ENCODE measurements at places on chromosomes 2 and 18.

GRCh38 chr2:23036629-23037028, 348.4 kb upstream of the KLHL29 start:
- no peak for DNase-seq

- no peak for DNase-seq
Observed at GRCh38 chr2:79716266-79716665, 203.4 kb downstream of the CTNNA2 start.

GRCh38 chr2:19881908-19882265, 19.9 kb downstream of the TTC32 start:
- DNase-seq, result no peak

GRCh38 chr2:96408616-96409015, 73.0 kb downstream of the NCAPH start:
- DNase-seq, result peak; percentile 79

DNA sequence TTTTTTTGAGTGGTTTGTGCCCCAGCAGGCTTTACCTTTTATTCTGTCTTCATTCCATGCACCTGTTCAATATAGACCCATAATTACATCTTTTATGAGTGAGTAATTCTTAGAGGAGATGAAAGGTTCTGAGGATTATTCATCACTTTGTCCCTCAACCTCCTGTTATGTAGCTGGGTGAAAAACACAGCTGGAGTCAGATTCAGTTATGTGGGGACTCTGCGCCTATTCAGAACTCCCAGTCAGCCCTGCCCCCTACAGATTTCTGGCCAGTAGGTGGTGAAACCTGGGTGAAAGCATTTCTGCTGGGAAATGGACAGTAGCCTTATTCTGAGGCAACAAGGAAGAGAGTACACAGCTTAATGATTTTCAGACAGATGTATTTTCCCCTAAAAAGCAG, 107.8 kb downstream of the MGAT5 start:
- no peak for DNase-seq

DNA sequence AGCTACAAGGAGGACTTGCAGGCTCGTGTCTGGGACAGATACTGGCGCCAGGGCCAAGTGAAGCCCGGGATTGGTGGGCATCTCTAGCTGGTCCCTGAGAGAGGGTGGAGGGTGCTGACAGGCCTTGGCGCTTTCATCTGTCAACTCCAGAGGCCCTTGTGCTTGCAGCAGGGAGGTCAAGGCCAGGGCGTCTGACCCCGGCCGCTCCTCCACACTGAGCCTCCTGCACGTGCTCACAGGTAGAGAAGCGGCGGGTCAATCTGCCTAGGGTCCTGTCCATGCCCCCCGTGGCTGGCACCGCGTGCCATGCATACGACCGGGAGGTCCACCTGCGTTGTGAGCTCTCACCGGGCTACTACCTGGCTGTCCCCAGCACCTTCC, 9.5 kb downstream of the CAPN10 start:
- DNase-seq, result no peak

GRCh38 chr2:121400201-121400600, 115.2 kb upstream of the TFCP2L1 start:
- DNase-seq, result peak; percentile 18

- DNase-seq, result no peak
Observed at GRCh38 chr2:205464681-205465080, 217.6 kb upstream of the NRP2 start.

DNA sequence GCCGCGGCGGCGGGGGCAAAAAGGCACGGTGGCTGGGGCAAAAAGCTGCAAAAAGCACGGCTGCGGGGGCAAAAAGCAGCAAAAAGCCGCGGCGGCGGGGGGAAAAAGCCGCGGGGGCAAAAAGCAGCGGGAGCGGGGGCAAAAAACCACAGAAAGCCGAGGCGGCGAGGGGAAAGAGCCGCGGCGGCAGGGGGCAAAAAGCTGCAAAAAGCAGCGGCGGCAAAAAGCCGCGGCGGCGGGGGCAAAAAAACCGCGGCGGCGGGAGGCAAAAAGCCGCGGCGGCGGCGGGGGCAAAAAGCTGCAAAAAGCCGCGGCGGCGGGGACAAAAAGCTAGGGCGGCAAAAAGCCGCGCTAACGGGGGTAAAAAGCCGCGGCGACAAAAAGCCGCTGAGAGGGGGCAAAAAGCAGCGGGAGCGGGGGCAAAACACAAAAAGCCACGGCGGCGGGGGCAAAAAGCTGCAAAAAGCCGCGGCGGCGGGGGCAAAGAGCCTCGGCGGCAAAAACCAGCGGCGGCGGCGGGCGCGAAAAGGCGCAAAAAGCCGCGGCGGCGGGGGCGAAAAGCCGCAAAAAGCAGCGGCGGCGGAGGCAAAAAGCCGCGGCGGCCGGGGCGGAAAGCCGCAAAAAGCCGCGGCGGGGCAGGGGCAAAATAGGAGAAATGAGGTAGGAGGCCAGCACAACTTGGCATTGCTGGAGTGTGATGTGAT, 123.4 kb downstream of the ANKRD30BL start:
- DNase-seq, result no peak

DNA sequence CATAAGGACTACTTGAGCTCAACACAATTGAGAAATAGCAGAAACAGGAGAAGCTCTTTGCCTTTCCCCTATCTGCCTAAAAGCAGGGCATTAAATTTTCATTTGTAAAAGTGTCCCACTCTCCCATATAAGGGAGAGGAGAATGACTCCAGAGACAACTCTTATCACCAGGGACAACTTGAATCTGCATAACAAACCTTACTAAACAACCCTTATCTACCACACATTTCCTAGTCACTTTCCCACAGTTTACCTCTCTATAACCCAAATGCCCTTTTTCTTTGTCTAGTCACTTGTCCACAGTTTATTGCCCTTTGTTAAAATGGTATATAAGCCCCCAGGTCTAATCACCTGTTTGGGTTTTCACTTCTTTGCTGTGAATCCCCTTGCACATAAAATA, 37.5 kb upstream of the PPM1B start:
- DNase-seq, result no peak

GRCh38 chr18:79169958-79170555, 100.9 kb downstream of the ATP9B start:
- DNase-seq, result peak; percentile 17

DNA sequence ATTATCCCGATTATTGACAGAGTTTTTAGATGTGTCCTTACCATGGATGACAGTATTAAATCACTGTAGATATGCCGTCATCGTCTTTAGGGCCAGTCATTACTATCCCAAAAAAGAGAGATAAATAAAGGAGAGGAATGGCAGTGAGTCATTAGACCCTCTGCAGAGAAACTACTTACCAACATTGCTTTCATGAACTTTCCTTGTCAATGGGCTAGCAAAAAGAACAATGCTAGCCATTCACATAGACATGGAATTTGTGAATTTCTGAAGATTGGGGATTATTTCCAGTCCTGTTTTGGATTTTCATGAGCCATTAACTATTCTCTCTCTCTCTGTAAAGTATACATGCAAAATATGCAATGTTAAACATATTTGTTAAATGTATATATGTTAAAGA, 319.4 kb upstream of the FANCL start:
- DNase-seq, result peak; percentile 23

DNA sequence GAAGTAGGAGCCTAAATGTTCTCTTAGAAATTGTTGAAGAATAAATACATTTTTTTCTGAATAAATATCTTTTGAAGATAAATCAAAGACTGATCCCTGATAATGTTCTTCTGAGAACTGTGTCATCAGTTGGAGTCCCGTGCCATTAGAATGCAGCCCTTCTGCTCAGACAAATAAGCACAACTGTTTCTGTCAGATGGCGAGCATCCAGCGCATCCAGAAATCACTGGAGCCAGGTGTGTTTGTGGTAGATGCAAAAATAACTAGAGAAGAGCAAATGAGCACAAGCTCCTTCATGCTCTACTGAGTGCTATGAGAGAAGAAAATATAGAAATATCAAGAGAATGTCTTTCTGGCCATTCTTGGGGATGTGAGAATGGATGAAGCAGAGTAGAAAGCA, 573.7 kb downstream of the THSD7B start:
- DNase-seq, result no peak

- DNase-seq, result no peak
Observed at GRCh38 chr2:133458280-133458679, 110.0 kb downstream of the NCKAP5 start.

DNA sequence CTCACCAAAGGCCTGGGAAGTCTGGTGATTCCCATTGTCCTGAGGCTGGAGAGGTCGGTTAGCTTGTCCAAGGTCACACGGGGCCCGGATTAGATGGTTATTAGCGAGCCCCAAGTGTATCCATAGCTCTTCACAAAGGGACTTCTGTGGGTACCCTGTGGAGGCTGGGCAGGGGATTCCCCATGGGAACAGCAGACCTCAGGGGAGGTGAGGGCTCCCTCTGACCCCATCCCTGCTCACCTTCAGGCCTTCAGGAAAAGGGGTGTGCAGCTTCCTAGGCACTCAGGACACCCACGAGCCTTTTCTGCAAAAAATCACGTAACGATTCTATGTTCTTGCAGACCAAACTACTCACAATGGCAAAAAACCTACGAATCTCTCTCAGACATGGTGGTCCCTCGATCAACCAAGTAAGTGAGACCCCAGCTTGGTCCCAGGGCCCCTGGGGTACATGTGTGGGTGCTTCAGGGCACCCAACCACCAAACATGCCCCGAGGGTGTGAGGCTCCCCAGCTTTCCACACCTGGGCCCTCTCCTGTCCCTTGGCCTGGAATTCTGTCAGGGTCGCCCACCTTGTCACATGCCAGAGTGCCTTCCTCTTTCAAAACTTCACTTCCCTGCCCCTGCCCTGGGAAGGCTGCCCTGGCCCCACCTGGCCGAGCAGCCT, 40.3 kb downstream of the PDIA6 start:
- DNase-seq, result no peak

DNA sequence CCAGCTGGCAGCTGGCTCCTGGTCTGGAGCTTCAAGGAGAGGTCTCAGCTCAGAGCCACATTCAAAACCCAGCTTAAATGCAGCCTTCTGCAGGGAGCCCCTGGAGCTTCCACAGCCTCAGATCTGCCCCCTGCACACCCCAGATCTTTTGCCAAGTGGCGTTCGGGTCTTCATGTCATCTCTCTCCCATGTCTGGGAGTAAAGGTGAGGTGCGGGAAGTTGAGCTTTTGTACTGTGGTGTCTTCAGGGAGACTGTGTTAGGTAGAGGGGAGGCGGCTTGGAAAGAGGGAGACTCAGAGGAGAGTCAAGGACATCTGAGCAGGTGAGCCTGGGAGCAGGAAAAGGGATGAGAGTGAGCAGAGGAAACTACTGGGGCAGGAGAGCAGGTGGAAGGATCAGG, 25.4 kb downstream of the MPHOSPH10 start:
- no peak for DNase-seq

GRCh38 chr2:8252997-8253694, 428.7 kb upstream of the ID2 start:
- DNase-seq, result no peak

GRCh38 chr2:217489145-217489960, 513.4 kb downstream of the TNS1 start:
- peak; percentile 74 for DNase-seq

GRCh38 chr2:191580581-191580980, 97.4 kb upstream of the NABP1 start:
- no peak for DNase-seq

- DNase-seq, result peak; percentile 67
Observed at GRCh38 chr2:226800941-226801784, 1.5 kb upstream of the IRS1 start.

Data from astrocyte (in vitro differentiated cells and primary cell).